ENCODE measurements at places on chromosomes 12 and 14.
A peak's percentile ranks its signal among the peaks of the same experiment; 100 is the strongest.

DNA sequence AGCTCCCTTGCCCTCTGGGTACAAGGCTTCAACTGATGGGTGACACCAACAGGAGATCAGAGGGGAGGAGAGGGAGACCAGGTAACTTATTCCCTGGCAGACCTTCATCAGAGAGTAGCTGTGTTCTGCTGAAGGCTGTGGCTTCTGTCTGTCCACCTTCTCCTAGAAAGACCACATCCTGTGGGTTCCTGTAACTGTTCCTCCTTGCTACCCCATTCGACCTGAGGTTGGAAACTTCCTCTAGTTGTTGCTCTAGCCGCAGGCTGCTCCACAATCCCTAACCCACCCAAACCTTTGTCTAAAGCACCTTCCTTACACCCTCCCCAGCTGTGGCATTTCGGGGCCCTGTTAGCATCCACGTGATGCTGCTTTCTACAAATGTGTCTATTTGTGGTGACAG, 454.2 kb downstream of the DPF3 start:
- DNase-seq = no peak

DNA sequence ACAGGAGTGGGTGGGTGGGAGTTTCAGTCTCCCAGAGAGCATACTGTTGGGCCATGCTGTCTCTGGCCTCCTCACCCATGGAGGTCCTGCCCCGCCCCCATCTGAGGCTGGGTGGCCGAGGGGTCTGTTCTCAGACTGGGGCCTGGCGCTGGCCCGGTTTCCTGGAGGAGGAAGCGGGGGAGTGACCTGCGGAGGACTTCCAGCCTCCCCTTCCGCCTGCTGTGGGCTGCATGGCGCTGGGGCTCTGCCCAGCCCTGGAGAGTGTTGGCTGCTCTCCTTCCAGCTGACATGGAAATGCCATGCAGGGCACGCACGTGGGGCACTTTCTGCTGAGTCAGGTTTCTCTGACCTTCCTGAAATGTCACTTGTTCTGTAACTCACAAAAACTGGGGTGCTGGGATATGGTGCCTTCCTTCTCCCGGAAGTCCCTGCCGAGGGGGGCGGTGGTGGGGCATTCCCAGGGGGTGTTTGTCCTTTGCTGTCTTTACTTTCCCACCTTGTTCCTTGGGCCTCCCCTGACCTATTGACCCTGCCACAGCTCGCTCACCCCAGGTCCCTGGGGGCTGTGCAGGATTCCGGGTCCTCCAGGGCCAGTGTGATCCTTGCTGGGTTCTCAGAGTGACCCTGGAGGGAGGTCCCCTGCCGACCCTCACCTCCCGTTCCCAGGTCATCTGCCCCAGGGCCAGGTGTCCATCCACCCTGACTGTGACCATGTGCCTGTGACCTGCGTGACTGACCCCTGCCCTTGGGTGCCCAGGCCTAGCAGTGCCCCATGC, 23.6 kb downstream of the PACS2 start:
- no peak for DNase-seq

DNA sequence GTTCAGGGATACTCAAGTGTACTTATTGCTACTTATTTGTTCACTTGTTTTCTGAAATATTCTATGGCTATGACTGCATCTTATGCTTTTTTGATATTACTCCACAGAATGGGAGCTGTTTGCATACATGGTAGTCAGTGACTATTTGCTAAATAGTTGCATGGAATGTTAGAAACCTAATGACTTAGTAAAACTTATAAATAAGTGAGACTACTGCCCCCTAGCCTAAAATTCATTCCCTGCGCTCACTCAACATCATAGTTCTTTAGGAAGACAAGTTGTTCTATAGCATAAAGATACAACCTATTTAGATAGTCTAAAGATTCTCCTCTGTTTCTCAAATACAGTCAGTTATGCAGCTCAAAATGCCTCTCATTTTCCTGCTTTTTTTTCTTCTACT, 305.5 kb downstream of the CEP128 start:
- DNase-seq = no peak

- no peak for DNase-seq
Observed at GRCh38 chr12:68482660-68483059, 128.0 kb upstream of the RAP1B start.

GRCh38 chr12:14216405-14217294, 148.8 kb upstream of the ATF7IP start:
- no peak for DNase-seq

DNA sequence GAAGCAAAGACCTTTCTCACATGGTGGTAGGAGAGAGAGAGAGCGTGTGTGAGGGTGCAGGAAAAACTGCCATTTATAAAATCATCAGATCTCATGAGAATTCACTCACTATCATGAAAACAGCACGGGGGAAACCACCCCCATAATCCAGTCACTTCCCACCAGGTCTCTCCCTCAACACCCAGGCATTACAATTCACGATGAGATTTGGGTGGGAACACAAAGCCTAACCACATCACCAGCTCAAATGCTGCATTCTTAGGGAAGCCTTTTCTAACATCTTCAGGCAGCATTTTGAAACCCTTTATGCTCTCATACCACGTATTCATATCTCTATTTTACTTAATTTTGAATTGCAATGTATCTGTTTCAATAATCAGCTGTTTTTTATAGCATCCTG, 165.9 kb downstream of the TMTC3 start:
- no peak for DNase-seq

GRCh38 chr14:49853158-49853477, 530 bp upstream of the NEMF start:
- DNase-seq = no peak

GRCh38 chr12:93221841-93222240, 155.9 kb upstream of the NUDT4 start:
- DNase-seq = no peak

GRCh38 chr14:78083837-78084236, 86.3 kb upstream of the NRXN3 start:
- no peak for DNase-seq

- DNase-seq = no peak
Observed at GRCh38 chr12:108935159-108935763, 55.4 kb downstream of the DAO start.

DNA sequence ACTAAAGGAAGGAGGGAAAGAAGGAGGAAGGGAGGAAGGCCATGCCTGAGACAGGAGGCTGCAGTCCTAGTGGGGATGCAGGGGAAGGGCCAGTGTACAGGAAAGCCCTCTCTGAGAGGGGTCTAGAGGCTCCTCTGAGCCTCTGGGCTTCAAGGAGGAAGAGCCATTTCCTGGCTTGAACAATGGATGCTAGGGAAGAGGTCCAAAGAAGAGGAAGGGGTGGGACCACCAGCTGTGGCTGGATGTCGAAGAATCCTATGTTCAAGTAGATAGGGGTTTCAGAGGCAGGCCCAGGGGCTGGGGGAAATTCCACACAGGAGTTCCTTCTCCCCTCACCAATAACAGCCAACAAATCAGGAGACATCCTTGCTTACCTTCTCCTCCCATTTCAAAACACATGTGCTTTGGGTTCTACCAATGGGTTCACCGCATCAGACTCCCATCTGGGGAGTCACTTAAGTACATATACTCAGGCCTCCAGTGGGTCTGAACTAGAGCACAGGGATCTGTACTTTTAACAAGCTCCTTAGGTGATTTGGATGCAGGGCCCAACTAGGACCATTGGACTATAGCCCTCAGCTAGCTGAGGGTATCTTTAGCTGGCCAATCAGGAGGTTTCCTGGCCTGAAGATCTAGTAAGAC, 32.4 kb downstream of the PRPF40B start:
- no peak for DNase-seq

DNA sequence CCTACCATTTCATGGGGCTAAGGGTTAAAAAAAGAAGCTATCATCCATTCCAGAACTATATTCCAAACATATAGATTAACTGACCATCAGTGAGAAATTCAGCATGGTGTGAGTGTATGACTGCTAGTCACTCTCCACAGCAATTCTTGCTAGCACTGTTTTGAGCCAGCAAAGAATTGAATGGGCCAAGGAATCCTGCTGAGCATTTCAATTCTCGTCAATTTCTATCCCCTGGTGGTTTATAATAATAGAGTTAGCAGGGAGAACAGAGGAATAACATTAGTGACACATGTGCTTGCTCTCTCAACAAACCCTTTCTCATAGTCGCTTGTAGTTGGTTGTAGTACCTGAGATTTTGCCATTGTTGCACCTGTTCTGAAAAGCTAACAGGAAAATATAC, 7.2 kb downstream of the MBIP start:
- DNase-seq = no peak

- DNase-seq = no peak
Observed at GRCh38 chr14:61972711-61973110, 210.5 kb downstream of the SNAPC1 start.

DNA sequence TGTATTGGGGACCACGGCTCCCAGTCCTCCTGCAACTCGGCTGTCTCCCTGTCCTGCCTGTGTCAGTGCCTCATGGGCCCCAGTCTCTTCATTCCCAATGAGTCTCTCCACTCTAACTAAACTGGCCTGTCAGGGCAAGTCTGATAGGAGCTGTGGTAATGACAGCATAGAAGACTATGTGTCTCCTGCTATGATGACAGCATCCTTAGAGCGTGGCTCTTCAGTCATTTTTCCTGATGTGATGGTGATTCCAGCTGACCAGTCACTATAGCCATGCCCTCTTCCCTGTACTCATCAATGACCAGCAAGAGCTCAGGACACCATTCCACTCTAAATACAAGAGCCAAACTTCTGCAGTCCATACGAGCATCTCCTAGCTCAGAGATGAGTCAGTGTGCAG, 339.8 kb downstream of the PCNX1 start:
- no peak for DNase-seq

- DNase-seq = peak; percentile 28
Observed at GRCh38 chr12:49838973-49839633, 3.8 kb downstream of the BCDIN3D start.

DNA sequence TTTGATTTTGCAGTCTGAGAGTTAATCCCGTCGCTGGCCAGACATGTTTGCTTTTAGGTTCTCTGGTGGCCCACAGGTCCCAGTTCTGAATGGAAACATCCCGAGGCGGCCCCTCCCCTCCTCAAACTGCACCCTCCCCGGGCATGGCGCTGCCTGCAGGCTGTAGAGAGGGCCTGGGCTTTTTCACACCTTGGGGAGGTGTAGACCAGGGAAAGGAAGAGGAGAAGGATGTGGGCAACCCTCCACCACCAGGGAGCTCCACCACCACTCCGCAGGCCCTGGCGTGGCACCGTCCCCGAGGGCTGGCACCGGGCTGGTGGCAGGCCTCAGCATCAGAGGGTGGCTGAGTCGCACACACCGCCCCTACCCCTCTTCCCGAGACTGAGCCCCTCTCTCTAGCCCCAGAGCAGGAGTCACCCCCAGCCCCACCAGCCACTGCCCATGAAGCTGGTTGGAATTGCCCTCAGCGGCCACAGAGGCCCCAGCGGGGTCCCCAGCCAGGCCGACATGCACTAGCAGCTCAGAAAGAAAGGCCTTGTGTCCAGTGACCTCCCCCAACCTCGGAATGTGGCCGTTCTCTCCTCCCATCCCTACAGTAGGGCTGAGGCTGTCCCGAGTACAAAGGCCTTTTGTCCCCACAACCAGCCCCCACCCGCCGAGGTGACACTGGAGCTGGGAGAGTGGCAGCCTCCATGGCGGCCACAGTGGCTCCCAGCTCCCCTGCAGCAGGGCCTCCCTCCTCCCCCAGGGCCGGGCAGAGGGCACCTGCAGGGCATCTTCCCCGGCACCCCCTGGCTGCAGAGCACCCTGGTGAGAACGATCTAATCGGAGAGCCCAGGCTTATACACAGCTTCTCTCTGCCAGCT, 23.5 kb upstream of the INF2 start:
- peak; percentile 73 for DNase-seq

GRCh38 chr14:96304956-96305355, 48.9 kb downstream of the BDKRB1 start:
- DNase-seq = no peak

- DNase-seq = no peak
Observed at GRCh38 chr12:105644770-105645169, 314.3 kb downstream of the C12orf75 start.

- DNase-seq = no peak
Observed at GRCh38 chr12:79661629-79662028, 29.1 kb downstream of the PAWR start.

GRCh38 chr12:85468356-85469157, 188.5 kb downstream of the ALX1 start:
- peak; percentile 70 for DNase-seq

GRCh38 chr12:74499192-74499591, 38.4 kb upstream of the ATXN7L3B start:
- DNase-seq = no peak

DNA sequence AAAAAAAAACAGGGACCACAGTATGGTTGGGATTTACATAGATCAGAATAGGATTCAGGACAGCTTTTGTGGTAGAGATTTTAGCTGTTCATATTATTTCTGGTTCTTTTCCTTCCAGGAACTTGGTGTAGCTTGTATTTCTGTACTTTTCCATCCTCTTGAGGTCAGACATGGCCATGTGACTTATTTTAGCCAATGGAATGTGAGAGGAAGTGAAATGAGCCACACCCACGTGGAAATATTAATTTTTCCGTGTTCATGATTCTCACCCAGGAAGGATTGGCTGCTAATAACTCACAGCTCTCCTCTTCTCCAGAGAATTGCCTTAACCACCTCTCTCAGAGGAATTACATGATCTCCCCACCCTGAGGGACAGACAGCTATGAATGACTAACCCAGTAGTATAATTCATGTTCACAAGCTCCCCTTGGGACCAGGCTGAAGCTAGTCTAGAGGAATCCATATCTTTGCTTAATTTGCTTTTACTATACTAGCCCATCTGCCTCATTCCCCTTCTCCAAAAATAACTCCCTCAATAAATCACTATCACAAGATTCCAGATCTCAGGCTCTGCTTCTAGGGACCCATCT, 340.4 kb downstream of the NUAK1 start:
- DNase-seq = no peak

- peak; percentile 78 for DNase-seq
Observed at GRCh38 chr12:111024205-111024801, 103.9 kb upstream of the MYL2 start.

DNA sequence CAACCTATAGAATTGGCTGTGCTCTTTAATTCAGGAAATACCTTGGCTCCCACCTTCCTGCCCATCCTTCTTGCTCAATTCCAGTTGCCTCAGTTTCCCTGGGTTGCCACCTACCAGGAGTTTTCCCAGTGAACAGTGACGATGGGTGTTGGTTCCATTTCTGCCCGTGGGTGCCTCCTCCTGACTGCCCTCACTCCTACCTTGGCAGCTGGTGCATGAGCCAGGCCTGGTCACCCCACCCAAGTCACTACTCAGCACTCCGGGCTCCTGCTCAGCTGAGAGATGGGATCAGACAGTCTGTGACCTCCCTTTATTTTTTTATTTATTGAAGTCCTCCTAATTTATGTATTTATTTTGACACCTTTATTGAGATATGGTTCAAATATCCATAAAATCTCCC, 31.0 kb upstream of the PTGR2 start:
- no peak for DNase-seq

- no peak for DNase-seq
Observed at GRCh38 chr12:28253161-28253641, 62.9 kb downstream of the CCDC91 start.

GRCh38 chr12:101876322-101876860, 989 bp upstream of the DRAM1 start:
- no peak for DNase-seq

All from T47D (cell line).